ENCODE measurements at places on chromosomes 5 and 9.

DNA sequence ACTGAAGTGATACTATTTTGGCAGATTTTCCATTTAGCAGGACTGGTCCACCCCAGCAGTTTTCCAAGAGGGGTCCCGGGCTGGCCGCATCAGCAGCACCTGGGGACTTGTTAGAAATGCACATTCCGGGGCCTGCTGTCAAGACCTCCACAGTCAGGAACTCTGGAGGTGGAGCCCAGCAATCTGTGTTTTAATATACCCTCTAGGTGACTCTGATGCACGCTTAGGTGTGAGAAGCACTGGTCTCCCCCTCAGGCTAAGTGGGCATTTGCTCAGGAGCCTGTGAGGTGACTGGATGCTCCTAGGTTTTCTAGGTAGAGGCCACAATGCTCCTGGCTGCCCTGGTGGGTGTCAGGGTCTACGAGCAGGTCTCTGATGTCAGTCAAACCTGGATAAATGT is 81.7 kb downstream of the DCP2 start:
- no peak overlapping the region for H3K27ac ChIP-seq
- no peaks in the 10 kb centered on the region for H3K27me3 ChIP-seq
- no peaks in the 10 kb centered on the region for H3K4me1 ChIP-seq
- peaks cover 3% of the 10 kb centered on the region for H3K36me3 ChIP-seq

DNA sequence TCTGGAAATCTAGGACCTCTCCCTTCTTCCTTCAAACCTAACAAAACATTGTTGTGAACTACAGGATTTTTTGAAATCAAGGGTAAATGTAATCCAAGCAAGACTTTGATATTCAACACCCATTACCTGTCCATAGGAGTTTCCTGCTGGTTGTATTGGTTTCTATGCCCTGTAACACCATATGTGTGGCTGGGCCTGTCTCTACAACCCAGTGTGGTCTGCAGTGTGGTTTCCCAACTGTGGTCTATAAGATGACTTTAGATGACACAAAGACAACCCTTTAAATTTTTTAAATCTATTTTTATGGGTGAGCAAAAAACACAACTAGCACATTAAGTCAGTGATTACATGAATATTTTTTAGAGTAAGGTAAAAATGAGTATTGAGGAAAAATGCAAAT is 93.1 kb downstream of the SMIM15 start:
- no peaks in the 10 kb centered on the region for H3K4me1 ChIP-seq
- H3K27ac ChIP-seq, result no peak overlapping the region
- no peak overlapping the region for H3K4me3 ChIP-seq

DNA sequence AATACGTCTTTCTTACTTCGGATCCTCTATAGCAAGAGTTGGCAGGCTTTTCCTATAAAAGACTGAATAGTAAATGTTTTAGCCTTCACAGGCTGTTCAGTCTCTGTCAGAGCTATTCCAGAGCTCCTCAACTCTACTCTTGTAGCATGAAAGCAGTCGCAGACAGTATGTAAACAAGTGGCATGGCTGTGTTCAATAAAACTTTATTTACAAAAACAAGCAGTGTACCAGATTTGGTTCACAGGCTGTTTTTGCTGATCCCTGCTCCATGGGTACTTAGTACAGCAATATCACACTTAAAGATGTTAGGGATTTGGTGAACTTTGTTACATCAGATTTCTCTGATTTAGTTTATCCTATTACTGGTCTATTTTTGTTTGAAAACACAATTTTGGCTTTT is 235.2 kb downstream of the MLLT3 start:
- DNase-seq, result no peak
- no peaks in the 10 kb centered on the region for H3K36me3 ChIP-seq
- no peak overlapping the region for H3K4me3 ChIP-seq
- H3K4me1 ChIP-seq, result peaks cover 3% of the 10 kb centered on the region

DNA sequence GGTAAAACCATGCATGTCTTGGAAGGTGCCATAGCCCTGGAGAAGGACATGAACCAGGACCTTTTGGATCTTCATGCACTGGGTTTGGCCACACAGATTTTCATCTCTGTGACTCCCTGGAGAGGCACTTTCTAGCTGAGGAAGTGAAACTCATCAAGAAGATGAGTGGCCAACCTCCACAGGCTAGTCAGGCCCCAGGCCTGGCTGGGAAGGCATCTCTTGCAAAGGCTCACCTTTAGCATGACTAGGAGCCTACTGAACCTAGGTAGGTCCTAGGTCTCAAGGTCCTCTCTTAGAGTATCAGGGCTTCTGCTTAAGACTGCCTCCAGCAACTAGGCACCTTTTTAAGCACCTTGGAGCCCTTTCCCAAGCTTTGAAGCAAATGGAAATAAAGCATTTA is 1448.7 kb upstream of the ACO1 start:
- no peak overlapping the region for H3K4me3 ChIP-seq
- no peaks in the 10 kb centered on the region for H3K4me1 ChIP-seq
- no peak for DNase-seq

DNA sequence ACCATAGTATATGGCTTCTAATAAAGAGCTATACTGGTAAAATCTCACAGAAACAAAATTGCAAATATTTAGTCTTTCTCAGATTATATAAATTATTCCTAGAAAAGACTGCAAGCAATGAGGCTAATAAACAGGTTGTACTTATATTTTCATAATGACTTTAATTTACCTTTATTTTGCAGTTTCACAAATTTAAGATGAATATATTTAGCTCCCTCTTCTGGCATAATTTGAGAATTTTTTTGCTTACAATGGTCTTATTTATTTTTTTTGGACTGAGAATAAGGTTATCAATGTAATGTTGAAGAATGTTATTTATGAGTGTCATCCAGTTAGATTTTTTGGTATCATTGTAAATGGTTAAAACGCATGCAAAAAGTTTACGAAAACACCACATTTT is 56.7 kb downstream of the PIK3R1 start:
- no peak overlapping the region for H3K4me3 ChIP-seq
- H3K36me3 ChIP-seq, result peaks cover 37% of the 10 kb centered on the region
- no peak for DNase-seq
- no peaks in the 10 kb centered on the region for H3K27me3 ChIP-seq

DNA sequence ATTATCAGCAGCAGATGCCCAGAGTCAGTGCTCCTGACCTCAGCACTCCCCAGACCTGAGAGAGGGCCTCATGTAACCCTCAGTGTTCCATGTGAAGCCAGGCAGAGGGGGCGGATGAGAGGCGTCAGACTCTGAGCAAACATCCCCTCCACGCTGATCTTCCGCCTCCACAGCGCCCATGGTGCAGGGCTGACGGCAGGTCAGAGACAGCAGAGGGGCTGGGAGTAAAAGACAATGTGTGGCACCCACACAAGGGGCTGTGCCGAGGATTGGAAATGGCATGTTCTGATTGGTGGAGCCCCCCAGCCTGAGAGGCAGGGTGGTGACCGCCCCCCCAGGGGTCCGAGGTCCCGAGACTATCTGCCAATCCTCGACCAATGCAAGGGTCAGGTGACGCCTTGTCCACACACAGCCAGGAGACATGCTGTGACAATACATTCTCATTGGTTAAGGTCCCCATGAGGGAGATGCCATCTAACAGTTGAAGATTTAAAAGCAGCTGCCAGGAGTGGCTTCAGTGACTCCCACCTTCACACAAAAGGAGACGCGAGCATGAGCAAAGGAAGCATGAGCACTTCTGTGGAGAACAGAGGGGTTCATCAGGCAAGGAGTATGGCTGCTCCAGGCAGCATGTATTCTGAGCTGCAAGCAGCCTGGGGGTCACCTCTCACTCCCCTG is 19.3 kb upstream of the SLC25A51 start:
- peaks cover 19% of the 10 kb centered on the region for H3K4me1 ChIP-seq
- no peak overlapping the region for H3K4me3 ChIP-seq
- H3K36me3 ChIP-seq, result no peaks in the 10 kb centered on the region
- DNase-seq, result peak; percentile 45

GRCh38 chr5:110832683-110833082 is 93.9 kb downstream of the SLC25A46 start:
- no peaks in the 10 kb centered on the region for H3K27me3 ChIP-seq
- no peak overlapping the region for H3K4me3 ChIP-seq
- H3K36me3 ChIP-seq, result no peaks in the 10 kb centered on the region
- no peaks in the 10 kb centered on the region for H3K4me1 ChIP-seq
- no peak for DNase-seq
- H3K27ac ChIP-seq, result no peak overlapping the region

- DNase-seq, result no peak
- no peaks in the 10 kb centered on the region for H3K36me3 ChIP-seq
- no peak overlapping the region for H3K4me3 ChIP-seq
- H3K27ac ChIP-seq, result no peak overlapping the region
- H3K27me3 ChIP-seq, result no peaks in the 10 kb centered on the region
These were observed 218.5 kb upstream of the SLC30A5 start for GRCh38 chr5:68875351-68875750.

GRCh38 chr5:88188458-88189132 is 80.0 kb downstream of the TMEM161B start:
- no peak overlapping the region for H3K27ac ChIP-seq
- no peak for DNase-seq
- no peaks in the 10 kb centered on the region for H3K27me3 ChIP-seq
- H3K36me3 ChIP-seq, result no peaks in the 10 kb centered on the region

- H3K27ac ChIP-seq, result no peak overlapping the region
- H3K27me3 ChIP-seq, result no peaks in the 10 kb centered on the region
- peaks cover 13% of the 10 kb centered on the region for H3K4me1 ChIP-seq
- H3K4me3 ChIP-seq, result no peak overlapping the region
- no peaks in the 10 kb centered on the region for H3K36me3 ChIP-seq
- DNase-seq, result no peak
These were observed 18.6 kb downstream of the CTNNAL1 start for GRCh38 chr9:108994695-108995094.

GRCh38 chr9:90869361-90869760 is 67.7 kb downstream of the SYK start:
- no peak overlapping the region for H3K27ac ChIP-seq
- no peak overlapping the region for H3K4me3 ChIP-seq
- H3K4me1 ChIP-seq, result no peaks in the 10 kb centered on the region
- DNase-seq, result no peak
- no peaks in the 10 kb centered on the region for H3K27me3 ChIP-seq

GRCh38 chr9:22405869-22406659 is 40.6 kb upstream of the DMRTA1 start:
- H3K27me3 ChIP-seq, result no peaks in the 10 kb centered on the region
- H3K36me3 ChIP-seq, result no peaks in the 10 kb centered on the region
- no peaks in the 10 kb centered on the region for H3K4me1 ChIP-seq
- no peak for DNase-seq

- no peak overlapping the region for H3K4me3 ChIP-seq
- H3K36me3 ChIP-seq, result no peaks in the 10 kb centered on the region
- no peak overlapping the region for H3K27ac ChIP-seq
- H3K4me1 ChIP-seq, result no peaks in the 10 kb centered on the region
- H3K27me3 ChIP-seq, result peaks cover 7% of the 10 kb centered on the region
These were observed 59.2 kb downstream of the HSD17B3 start for GRCh38 chr9:96242811-96243210.

DNA sequence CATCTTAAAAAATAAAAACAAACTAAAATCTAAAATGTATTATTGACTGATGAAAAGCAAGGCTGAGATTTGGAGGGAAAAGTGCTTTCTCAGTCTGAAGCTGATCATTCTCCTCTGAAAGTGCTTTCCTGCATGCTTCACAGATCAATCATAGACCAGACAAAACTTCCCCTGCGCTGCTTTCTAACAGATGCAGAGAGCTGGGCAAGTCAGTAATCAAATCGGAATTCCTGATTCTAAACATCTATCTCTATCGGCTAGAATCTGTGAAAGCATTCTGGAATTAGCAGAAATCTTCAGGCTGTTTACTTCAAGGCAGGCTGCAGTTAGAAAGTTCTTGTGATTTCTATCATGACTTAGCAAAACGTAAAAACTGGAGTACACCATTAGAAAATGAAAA is 15.6 kb upstream of the FAM81B start:
- no peak overlapping the region for H3K4me3 ChIP-seq
- H3K27me3 ChIP-seq, result no peaks in the 10 kb centered on the region
- no peak for DNase-seq
- no peaks in the 10 kb centered on the region for H3K4me1 ChIP-seq
- H3K36me3 ChIP-seq, result no peaks in the 10 kb centered on the region
- H3K27ac ChIP-seq, result no peak overlapping the region

- H3K27ac ChIP-seq, result no peak overlapping the region
- H3K27me3 ChIP-seq, result no peaks in the 10 kb centered on the region
- no peaks in the 10 kb centered on the region for H3K4me1 ChIP-seq
These were observed 57.0 kb upstream of the MROH2B start for GRCh38 chr5:41127967-41128690.

DNA sequence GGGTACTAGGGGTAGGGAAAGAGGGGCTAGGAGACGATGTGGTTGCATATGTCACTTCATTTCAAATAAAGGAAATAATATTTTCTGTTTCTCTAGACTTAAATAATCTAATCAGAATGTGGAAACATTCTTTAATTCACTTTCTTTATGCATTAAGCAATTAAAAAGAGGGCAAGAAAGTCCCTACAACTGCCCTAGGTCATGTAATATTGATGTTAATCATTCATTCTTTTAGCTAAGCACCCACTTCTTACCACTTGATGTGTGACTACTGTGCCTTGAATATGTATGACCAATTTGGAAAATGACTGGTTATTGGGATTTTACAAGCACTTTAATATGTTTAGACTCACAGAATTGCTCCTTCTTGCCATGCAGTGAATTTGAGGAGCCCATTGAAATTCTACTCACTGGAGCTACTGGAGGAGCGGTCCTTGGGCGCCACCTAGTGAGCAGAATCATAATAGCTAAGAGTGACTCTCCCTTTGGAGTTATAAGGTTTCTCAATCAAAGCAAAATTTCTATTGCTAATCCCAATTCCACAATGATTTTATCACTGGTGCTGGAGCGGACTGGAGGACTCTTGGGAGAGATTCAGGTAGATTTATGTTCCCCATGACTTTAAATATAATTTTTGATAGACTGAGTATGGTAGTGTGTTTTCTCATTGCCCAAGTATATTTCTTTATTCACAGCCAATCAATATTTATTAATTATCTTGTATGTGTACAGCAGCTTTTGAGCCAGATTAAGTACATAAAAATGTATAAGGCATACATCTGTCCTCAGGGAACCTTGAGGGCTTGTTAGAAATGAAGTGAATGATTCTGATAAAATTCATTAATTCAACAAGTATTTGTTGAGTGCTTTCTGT is 225.1 kb downstream of the ADGRV1 start:
- H3K36me3 ChIP-seq, result no peaks in the 10 kb centered on the region
- H3K27me3 ChIP-seq, result no peaks in the 10 kb centered on the region
- DNase-seq, result no peak
- H3K4me1 ChIP-seq, result no peaks in the 10 kb centered on the region

- no peaks in the 10 kb centered on the region for H3K27me3 ChIP-seq
- no peak overlapping the region for H3K27ac ChIP-seq
- H3K4me3 ChIP-seq, result no peak overlapping the region
- peaks cover 8% of the 10 kb centered on the region for H3K4me1 ChIP-seq
These were observed 46.3 kb upstream of the SMIM23 start for GRCh38 chr5:171739271-171739670.

- no peak for DNase-seq
- H3K27me3 ChIP-seq, result peaks cover 28% of the 10 kb centered on the region
- no peak overlapping the region for H3K4me3 ChIP-seq
- H3K27ac ChIP-seq, result no peak overlapping the region
These were observed 3.9 kb downstream of the GABRA1 start for GRCh38 chr5:161851691-161852299.

- H3K27me3 ChIP-seq, result no peaks in the 10 kb centered on the region
- no peaks in the 10 kb centered on the region for H3K4me1 ChIP-seq
- H3K4me3 ChIP-seq, result no peak overlapping the region
- H3K27ac ChIP-seq, result no peak overlapping the region
- H3K36me3 ChIP-seq, result no peaks in the 10 kb centered on the region
These were observed 109.6 kb downstream of the BAAT start for GRCh38 chr9:101274971-101275768.
